ENCODE measurements at places on chromosomes 11 and 22.

- DNase-seq, result no peak
Observed at GRCh38 chr22:39293766-39294368, 25.6 kb downstream of the RPL3 start.

DNA sequence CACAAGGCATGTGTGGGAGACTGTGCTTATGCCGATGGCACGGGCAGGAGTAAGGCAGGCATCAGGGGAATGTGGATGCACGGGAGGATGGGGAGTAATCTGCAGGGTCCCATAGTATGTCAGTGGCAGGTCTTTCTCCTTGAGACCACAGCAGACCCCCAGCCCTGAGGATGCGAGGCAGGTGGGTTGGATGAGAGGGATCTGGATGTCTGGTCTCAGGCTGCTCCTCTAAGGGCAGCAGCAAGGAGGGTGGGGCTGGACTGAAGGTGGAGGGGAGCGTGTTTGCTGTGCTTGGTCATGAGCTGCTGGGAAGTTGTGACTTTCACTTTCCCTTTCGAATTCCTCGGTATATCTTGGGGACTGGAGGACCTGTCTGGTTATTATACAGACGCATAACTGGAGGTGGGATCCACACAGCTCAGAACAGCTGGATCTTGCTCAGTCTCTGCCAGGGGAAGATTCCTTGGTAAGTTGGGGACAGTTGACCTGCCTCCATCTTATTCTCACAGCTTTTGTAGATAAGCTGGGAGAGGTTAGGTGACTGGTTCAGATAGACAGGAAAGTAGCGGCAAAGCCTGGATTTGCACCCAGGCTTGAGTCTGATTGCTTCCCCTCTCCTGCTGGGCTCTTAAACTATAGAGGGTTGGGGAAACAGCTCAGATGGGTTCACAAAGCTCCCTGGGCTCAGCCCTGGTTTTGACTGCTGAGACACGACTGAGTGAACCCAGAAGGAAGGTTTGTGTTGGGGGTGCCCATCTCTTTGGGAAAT lies at the start of gene APOL1:
Gene APOL1, plus strand, starts transcription at position 380 of the 769 bp plus-strand sequence. CDS start 1,823 bp downstream, outside the sequence.
- peak; percentile 62 for DNase-seq

DNA sequence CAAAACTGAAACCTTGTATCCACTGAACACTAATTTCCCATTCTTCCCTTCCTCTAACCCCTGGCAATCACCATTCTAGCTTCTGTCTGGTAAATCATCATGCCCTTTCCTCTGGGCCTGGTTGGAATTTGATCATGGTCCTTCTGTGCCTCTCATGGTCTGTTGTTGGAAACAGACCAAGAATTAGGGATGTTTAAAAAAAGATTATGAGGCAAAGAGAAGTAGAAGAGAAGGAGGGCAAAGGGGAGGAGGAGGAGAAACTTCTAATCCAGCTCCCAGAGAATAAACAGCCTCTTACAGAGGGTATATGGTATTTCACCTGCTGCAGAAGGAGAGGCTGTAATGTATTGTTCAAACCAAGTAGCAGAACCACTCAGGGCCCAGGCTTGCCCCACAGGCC lies 10.6 kb downstream of the BCO2 start:
- no peak for DNase-seq

GRCh38 chr11:121459413-121460017 lies 6.7 kb upstream of the SORL1-AS1 start:
- no peak for DNase-seq

GRCh38 chr11:33475993-33476392 lies 218.8 kb downstream of the HIPK3 start:
- DNase-seq, result no peak

DNA sequence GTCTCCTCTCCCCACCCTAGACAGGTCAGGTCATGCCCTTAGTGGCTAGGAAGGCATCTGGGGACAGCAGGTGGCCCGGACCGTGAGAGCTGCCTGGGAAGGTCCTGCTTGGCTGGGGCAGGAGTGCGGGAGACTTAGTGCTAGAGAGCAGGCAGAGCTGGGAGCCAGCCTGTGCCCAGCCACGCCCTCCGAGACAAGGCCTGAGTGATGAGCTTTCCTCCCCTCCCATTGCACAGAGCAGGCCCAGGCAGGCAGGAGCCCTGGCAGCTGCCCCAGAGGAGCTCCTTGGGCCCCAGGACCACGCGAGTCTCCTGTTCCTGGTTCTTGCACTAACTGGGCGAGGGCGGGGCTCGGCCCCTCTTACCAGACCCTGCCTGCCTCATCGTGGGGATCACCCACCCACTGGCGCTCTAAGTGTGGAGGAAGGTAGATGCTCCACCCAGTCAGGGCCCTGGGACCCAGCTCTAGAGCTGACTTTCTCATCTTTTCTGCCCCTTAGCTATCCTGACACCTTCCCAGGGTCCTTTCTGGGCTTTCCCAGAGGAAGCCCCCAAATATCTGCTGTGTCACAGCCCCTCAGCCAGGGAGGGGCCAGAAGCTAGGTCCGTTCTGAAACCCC lies 44.9 kb downstream of the MACROD1 start:
- DNase-seq, result no peak

DNA sequence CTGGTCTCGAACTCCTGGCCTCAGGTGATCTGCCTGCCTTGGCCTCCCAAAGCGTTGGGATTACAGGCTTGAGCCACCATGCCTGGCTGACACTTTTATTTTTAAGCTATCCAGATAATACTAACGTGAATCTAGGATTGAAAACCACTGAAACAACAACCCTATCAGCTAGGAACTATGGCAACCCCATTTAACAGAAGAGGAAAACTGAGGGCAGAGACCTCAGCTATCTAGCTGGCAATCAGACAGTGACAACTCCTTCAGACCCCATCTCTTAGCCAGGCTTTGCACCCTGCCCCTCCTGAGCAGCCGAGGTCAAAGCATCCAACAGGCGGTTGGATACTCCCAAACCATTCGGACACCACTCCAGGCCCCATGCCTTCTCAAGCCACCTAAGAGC lies 14.1 kb downstream of the ABTB2 start:
- no peak for DNase-seq

DNA sequence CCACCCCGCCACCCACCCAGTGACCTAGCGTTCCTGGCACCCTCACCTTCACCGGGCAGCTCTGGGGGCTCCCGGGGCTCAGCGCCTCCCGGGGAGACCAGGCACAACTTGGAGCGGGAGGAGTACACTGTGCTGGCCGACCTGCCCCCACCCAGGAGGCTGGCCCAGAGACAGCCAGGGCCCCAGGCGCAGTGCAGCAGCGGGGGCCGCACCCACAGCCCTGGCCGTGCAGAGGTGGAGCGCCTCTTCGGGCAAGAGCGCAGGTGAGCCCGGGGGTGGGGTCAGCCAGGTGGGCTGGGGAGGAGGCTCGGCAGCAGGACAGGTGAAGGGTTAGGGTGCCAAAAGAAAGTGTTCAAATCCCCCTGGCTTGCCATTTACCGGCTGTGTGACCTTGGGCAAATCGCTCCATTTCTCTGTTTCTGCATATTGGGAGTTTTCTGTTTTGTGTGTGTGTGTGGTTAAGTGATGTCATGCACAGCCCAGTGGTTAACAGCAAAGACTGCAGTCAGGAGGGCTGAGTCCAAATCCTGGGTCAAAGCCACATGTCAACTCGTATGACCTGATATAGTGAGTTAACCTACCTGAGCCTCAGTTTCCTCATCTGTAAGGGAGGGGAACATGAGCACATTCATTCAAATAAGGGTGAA lies 29.5 kb downstream of the TRIOBP start:
- DNase-seq, result no peak

DNA sequence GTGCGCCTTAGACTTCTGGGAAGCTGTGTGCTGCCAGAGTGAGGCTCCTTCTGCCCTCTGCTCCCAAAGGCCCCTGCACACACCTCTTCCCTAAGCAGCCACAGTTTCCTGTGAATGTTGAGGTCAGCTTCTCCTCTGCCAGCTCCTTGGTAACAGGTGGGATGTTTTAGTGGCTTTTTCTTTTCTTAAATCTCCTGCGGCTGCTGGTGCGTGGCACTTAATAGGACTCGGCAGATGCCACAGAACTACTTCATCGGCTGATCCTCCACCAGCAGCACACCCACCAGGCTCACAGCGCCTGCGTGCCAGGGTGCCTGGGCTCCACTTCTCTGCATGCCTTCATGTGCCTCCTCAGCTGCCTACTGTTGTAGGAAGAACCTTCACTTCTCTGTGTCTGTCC lies 87.8 kb downstream of the RCN1 start:
- DNase-seq, result no peak

DNA sequence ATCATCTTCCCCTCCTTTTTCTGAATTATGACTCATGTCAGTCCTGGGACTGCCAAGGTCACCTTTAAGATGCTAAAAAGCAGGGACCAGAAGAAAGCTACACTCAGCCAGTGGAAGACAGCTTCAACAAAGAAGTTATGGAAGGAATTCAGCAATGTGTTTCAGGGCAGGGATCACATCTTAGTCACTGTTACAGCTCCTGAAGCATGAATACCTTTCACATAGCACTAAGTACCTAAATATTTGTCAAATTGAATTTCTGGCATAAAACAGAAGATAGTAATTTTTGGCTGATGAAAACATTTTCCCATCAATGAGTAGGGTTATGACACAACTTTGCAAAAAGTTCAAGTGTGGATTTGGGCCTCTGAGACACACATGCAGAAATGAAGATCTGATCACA lies 5.2 kb downstream of the DDB1 start:
- no peak for DNase-seq

DNA sequence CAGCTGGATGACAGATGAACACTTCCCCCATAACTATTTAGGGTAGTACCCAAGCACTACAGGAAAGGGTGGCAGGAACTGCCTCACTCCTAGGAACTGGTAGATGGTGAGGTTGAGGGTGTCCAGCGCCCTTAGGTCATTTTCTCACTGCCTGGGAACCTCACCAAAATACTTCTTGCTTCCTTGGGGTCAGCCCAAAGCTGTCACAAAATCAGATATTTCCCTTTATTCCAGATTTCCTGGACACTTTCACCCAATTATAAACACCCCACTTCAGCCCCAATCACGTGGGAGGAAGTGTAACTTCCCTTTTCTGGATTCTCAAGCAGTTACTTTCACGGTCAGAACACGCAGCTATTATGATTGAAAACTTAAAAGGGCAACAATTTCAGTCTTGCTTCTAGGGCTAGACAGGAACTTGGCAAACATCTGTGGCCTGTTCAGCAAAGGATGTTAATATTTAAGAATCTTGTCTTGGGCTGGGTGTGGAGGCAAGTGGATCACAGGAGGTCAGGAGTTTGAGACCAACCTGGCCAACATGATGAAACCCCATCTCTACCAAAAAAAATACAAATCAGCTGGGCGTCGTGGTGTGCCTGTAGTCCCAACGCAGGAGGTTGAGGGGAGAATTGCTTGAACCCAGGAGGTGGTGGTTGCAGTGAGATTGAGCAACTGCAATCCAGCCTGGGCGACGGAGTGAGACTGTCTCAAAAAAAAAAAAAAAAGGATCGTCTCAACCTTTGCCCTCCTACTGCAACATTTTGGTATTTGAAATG lies 4.0 kb downstream of the FTH1 start:
- DNase-seq, result no peak

GRCh38 chr11:59754494-59754858 lies 700 bp upstream of the STX3 start:
- peak; percentile 15 for DNase-seq

DNA sequence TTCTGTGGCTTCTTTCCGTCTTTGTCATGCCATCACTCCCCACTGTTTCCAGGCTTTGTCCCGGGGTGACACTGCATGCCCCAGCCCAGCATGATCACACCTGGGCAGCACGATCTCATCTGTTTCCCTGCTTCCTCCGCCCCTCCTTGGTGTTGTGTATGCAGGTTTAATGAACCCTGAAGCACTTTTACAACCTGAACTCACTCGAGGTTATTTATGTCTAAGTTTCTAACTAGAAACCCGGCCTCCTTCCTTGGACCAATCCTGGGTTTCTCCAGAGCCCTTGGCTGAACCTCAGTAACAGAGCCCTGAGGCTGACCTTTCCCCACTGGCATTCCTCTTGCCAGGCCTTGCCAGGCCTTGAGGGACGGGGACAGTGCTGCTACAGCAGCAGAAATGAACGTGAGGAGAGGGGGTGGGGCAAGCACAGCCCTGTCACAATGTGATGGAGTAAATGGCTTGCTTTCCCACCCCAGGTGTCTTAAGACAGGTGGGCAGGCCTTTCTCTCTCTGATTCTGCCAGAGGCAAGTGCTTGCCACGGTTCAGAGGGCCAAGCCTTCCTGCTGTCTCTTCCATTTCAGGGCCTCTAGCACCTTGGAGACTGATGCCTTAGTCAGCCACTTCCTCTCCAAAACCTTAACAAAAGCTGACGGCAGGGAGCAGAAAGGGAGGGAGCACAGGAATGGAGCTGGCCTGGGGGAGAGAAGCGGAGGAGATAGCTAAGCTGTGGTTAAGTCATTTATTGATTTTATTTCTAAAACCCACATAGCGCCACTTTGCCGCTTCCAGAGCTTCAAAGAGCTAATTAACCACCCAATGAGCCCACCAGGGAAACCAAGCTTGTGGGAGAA lies 3.1 kb upstream of the PYGM start:
- DNase-seq, result no peak

GRCh38 chr11:70001246-70001645 lies 76.9 kb upstream of the ANO1 start:
- DNase-seq, result no peak
